ENCODE measurements at places on chromosomes 2 and 18. TPM values are rescaled to one million over a fixed set of nuclear protein-coding genes. Genes with fewer than 3 reads are reported as not detected.
A peak's percentile ranks its signal among the peaks of the same experiment; 100 is the strongest.

The NPPC gene
- total RNA-seq = not detected

GRCh38 chr2:197304556-197305011, 6.0 kb downstream of the ANKRD44 start:
- H3K4me3 ChIP-seq = no peak overlapping the region
- H3K27me3 ChIP-seq = no peaks in the 10 kb centered on the region
- peaks cover 43% of the 10 kb centered on the region for H3K4me1 ChIP-seq
- H3K27ac ChIP-seq = peak overlapping the region; percentile 37
- no peaks in the 10 kb centered on the region for H3K36me3 ChIP-seq

DNA sequence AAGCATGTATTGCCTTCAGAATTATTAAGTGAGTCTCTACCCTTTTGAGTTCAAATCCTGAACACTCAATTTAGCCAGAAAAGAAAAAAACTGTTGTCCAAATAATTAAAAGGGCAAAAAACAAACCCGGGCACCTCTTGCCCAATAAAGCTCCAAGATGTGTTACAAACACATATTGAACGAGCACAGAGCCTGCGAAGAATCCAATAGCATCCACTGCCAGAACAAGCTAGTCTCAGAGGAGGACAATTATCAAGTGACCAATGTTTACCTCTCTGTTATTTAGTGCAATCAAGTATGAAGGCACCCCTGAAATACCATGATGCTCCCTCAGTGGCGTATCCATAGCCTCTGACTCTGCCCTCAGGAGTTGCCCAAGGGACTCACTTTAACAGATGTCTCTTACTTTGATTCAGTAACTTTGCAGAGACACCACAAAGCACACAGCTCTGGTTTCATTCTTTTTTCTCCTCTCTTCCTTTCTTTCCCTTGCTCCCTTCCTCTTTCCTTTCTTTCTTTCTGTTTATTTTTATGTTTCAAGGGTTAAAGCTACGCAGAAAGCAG, 93.5 kb upstream of the SPATS2L start:
- H3K4me3 ChIP-seq = no peak overlapping the region
- no peak for DNase-seq
- H3K4me1 ChIP-seq = no peaks in the 10 kb centered on the region
- no peaks in the 10 kb centered on the region for H3K36me3 ChIP-seq

- no peaks in the 10 kb centered on the region for H3K27me3 ChIP-seq
- H3K36me3 ChIP-seq = peaks cover 13% of the 10 kb centered on the region
- peaks cover 4% of the 10 kb centered on the region for H3K4me1 ChIP-seq
- no peak overlapping the region for H3K4me3 ChIP-seq
These were observed 233.9 kb downstream of the ATAD2B start for GRCh38 chr2:23692851-23693605.

DNA sequence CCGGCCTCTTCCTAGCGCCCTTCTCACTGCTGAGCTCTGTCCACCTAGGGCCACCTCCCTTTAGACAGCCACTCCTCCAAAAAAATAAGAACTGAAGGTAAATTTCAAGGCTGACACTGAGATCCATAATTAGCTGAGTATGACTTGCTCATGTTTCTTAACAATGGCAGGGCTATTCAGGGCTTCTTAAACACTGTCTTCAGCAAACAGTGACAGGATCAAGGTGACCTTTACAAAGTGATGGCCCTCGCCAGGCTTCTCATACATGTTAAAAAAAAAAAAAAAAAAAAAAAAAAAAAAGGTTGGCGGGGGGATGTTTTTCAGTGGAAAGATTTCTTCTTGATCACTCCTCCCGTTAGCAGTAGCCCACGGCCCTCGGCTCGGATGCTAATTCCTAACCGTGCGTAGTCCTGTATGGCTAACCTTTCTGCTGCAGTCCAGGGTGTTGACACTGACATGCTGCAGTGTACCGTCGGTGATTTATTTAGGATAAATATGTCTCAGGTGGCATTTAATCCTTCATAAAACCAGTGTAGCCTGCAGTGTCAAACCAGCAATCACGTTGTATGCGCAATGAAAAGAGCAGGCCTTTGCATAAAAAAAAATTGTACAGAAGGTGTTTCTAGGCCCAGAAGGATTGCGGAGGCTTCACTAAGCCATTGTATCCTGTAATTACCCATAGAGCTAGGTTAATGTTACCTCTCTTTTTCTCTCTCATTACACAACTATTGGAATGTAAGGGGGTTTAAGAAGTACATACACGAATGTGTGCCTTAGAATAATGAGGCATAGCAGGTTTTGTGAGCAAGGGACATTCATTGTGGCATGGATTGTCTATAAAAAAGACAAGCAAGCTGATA, 142.7 kb downstream of the PTGR3 start:
- no peak overlapping the region for H3K4me3 ChIP-seq
- H3K27me3 ChIP-seq = no peaks in the 10 kb centered on the region
- peak; percentile 7 for DNase-seq
- no peaks in the 10 kb centered on the region for H3K4me1 ChIP-seq
- H3K36me3 ChIP-seq = peaks cover 7% of the 10 kb centered on the region

The POTEJ gene
- total RNA-seq = not detected

DNA sequence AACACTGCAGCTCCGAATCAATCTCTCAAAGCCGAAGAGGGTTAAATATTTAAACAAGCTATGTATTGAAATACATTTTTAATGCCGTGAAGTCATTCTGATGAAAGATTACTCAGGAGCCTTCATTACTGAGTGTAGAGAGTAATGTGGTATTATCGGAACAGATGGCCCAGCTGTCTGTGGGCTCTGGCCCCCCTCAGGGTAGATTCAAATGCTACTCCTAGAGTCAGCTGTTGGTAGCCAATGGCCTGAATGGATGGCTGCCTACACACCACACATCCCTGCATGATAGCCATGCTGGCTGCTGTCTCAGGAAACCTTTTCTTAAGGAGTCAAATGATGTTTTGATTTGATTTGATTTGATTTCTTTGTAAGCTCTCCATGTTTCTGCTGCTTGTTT, 732.3 kb upstream of the CELF4 start:
- DNase-seq = no peak
- H3K4me1 ChIP-seq = no peaks in the 10 kb centered on the region
- H3K27me3 ChIP-seq = no peaks in the 10 kb centered on the region
- H3K36me3 ChIP-seq = no peaks in the 10 kb centered on the region
- H3K27ac ChIP-seq = no peak overlapping the region
- H3K4me3 ChIP-seq = no peak overlapping the region

DNA sequence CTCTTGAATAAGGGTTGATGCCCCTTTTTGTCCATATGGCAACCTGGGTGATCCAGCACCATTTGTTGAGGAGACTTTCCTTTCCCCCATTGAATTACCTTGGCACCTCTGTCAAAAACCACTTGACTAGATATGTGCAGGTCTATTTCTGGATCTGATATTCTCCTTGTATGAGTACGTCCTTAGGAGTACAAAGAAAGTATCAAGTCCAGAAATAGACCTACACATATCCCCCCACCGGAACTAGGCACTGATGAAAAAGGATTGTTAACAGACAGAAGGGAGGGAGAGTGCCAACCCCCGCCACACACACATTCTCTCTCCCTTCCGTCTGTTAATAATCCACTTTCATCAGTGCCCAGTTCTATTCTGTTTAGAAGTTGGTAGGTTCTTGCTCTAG, 225.0 kb downstream of the TMEM163 start:
- no peak for DNase-seq
- H3K4me3 ChIP-seq = no peak overlapping the region
- no peaks in the 10 kb centered on the region for H3K27me3 ChIP-seq
- no peaks in the 10 kb centered on the region for H3K36me3 ChIP-seq

The FBXO15 gene
- 0.81 TPM for total RNA-seq

The CNGA3 gene
- total RNA-seq = 0.17 TPM

The NTSR2 gene
- not detected for total RNA-seq

- H3K4me3 ChIP-seq = no peak overlapping the region
- no peak for DNase-seq
- H3K4me1 ChIP-seq = no peaks in the 10 kb centered on the region
- no peaks in the 10 kb centered on the region for H3K27me3 ChIP-seq
- no peak overlapping the region for H3K27ac ChIP-seq
- H3K36me3 ChIP-seq = no peaks in the 10 kb centered on the region
These were observed 10.2 kb upstream of the GTF2A1L start for GRCh38 chr2:48607307-48608014.

- no peak for DNase-seq
- no peaks in the 10 kb centered on the region for H3K4me1 ChIP-seq
- no peak overlapping the region for H3K4me3 ChIP-seq
- no peak overlapping the region for H3K27ac ChIP-seq
- no peaks in the 10 kb centered on the region for H3K36me3 ChIP-seq
These were observed 133.2 kb downstream of the NAPG start for GRCh38 chr18:10659000-10659399.

GRCh38 chr2:207131594-207131993, 34.2 kb downstream of the KLF7 start:
- DNase-seq = no peak
- no peaks in the 10 kb centered on the region for H3K36me3 ChIP-seq
- H3K4me3 ChIP-seq = no peak overlapping the region
- H3K4me1 ChIP-seq = peaks cover 72% of the 10 kb centered on the region
- peak overlapping the region; percentile 79 for H3K27ac ChIP-seq

DNA sequence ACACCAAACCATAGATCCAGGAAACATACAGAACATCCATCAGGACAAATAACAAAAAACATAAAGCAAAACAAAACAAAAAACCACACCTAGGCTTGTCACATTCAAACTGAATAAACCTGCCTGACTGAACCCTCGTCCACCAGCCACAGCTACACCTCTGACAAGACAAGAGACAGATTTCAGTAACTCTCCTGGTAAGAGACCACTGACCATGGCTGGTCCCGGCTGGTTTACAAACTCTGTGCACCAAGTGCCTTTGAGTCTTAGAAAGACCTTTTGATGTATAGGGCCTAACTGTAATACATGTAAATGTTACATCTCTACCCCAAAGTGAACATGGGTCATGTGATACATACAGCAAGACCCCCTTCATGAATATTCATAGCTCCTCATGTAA, 4.8 kb upstream of the SLC66A2 start:
- H3K27ac ChIP-seq = no peak overlapping the region
- no peak overlapping the region for H3K4me3 ChIP-seq
- no peaks in the 10 kb centered on the region for H3K27me3 ChIP-seq
- H3K4me1 ChIP-seq = peaks cover 24% of the 10 kb centered on the region

DNA sequence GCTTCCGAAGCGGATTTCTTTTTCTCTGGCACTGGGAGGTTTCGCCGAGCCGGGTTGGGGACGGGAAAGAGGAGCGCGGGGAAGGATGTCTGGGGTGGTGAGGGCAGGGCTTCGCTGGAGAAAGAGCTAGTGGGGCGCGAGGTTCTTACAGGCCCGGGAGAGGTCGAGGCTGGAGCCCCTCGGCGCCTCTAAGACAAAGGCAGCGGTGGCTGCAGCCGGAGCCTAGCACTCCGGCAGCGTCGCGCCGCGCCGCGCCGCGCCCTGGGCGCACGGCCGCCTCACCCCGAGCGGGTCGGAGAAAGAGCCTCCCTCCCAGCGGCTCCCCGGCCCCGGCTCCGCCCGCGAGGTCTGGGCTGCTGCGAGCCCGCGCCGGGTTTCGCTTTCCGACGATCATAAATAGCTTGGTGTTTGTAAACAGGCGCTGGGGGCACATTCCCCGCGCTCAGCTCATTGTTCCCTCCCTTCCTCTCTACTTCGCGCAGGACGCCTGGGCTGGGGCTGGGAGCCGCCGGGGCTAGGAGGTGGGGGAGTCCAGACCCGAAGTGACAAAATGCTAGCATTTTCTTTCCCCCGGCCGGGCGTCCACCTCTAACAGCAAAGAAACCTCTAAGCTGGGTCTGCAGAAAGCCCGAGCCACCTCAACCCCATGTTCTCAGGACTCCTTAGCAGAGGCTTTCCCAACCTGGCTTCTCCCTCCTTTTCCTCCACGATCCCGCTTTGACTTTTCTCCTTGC, 813 bp upstream of the MEIS1 start:
- peak overlapping the region; percentile 67 for H3K4me3 ChIP-seq
- no peaks in the 10 kb centered on the region for H3K36me3 ChIP-seq
- peaks cover 4% of the 10 kb centered on the region for H3K4me1 ChIP-seq
- peaks cover 24% of the 10 kb centered on the region for H3K27me3 ChIP-seq
- peak; percentile 78 for DNase-seq
- H3K27ac ChIP-seq = peak overlapping the region; percentile 93

GRCh38 chr2:125581557-125581956, 1074.4 kb upstream of the GYPC start:
- H3K4me3 ChIP-seq = no peak overlapping the region
- H3K4me1 ChIP-seq = no peaks in the 10 kb centered on the region
- DNase-seq = no peak

GRCh38 chr2:85330839-85331636, 3.2 kb upstream of the TGOLN2 start:
- peaks cover 6% of the 10 kb centered on the region for H3K4me1 ChIP-seq
- no peaks in the 10 kb centered on the region for H3K36me3 ChIP-seq
- no peak overlapping the region for H3K27ac ChIP-seq
- DNase-seq = no peak
- no peak overlapping the region for H3K4me3 ChIP-seq

The ITGB6 gene
- total RNA-seq = 109 TPM

The CRYGD gene
- total RNA-seq = not detected

- no peak within 1 kb of the TSS for H3K27ac ChIP-seq
- peak within 1 kb of the TSS; percentile 34 for H3K4me3 ChIP-seq
- DNase-seq = no peak
- peaks cover 14% of the 10 kb centered on the region for H3K4me1 ChIP-seq
These were observed at the start of gene NOTO for GRCh38 chr2:73202156-73203054. NOTO (plus strand) TSS chr2:73202574; CDS start chr2:73202667, 93 bp downstream.

GRCh38 chr2:232873909-232874641, 4.0 kb downstream of the SNORC start:
- no peaks in the 10 kb centered on the region for H3K36me3 ChIP-seq
- no peak for DNase-seq
- peaks cover 4% of the 10 kb centered on the region for H3K4me1 ChIP-seq
- no peak overlapping the region for H3K4me3 ChIP-seq
- H3K27me3 ChIP-seq = peaks cover 30% of the 10 kb centered on the region

GRCh38 chr2:189258616-189259365, 79.2 kb upstream of the COL5A2 start:
- no peaks in the 10 kb centered on the region for H3K4me1 ChIP-seq
- H3K4me3 ChIP-seq = no peak overlapping the region
- no peak for DNase-seq
- H3K36me3 ChIP-seq = no peaks in the 10 kb centered on the region

DNA sequence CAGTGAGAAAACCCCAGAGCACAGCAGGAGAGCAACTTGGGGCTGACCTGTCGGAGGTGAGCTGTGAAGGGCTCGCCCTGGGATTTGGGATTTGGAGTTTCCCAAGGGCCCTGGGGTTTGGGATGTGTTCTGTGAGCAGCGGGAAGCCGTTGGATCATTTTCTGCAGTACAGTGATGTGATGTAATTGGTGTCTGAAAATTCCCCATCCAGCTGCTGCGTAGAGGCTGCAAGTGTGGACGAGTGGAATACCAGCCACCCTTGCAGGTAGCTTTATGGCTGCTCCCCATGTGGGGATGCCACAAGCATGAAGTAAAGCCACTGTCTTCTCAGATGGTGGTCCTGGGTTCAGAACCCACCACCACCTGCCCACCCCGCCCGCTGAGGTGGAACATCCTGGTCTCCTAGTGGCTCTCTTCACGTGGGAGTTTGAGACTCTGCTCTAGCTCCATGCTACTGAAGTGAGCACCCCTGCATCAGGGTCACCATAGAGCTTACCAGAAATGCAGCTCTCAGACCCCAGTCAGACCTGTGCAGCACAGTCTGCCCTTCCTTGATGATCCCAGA, 15.0 kb downstream of the IMPA2 start:
- peaks cover 14% of the 10 kb centered on the region for H3K4me1 ChIP-seq
- H3K27ac ChIP-seq = peak overlapping the region; percentile 55
- no peaks in the 10 kb centered on the region for H3K27me3 ChIP-seq
- H3K36me3 ChIP-seq = peaks cover 5% of the 10 kb centered on the region
- H3K4me3 ChIP-seq = no peak overlapping the region

Data from upper lobe of right lung (tissue), 1 donor.